ENCODE measurements at places on chromosomes 6 and 20.
A peak's percentile ranks its signal among the peaks of the same experiment; 100 is the strongest.

GRCh38 chr6:34806738-34807453 is 15.0 kb downstream of the BLTP3A start:
- no peak for DNase-seq

- DNase-seq: no peak
Measured at GRCh38 chr6:128757961-128758360, 125.0 kb upstream of the LAMA2 start.

GRCh38 chr6:116557893-116558292 is 4.3 kb downstream of the CALHM4 start:
- DNase-seq: no peak

DNA sequence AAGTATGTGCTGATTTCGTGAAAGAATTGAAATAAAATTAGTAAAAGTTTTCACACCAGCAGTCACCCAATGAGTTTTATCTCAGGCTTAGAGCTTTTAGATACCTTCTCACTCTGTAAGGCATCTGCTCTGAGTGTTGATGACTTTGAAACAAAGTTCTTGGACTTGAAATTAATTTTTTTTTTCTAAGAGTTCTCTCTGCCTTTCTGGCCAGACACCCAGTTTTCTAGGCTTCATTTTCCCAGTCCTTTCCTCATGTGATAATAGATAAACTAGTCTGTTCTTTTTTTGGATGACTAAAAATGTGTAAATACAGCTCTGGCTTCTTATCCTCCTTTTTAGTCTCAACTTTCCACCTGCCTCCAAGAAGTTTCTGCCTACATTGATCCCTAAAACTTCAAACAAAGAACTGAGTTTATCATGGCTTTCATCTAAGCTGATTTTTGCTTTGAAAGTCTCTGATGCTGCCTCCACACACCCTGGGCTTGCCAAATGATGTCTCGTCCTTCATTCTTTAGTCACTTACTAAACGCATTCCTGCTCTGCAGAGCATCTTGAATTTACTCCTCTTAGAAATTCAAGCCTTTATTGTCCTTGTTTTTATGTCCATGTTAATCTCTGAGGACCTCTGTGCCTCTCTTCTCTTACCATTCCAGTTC is 32.7 kb downstream of the SLX4IP start:
- DNase-seq: no peak

DNA sequence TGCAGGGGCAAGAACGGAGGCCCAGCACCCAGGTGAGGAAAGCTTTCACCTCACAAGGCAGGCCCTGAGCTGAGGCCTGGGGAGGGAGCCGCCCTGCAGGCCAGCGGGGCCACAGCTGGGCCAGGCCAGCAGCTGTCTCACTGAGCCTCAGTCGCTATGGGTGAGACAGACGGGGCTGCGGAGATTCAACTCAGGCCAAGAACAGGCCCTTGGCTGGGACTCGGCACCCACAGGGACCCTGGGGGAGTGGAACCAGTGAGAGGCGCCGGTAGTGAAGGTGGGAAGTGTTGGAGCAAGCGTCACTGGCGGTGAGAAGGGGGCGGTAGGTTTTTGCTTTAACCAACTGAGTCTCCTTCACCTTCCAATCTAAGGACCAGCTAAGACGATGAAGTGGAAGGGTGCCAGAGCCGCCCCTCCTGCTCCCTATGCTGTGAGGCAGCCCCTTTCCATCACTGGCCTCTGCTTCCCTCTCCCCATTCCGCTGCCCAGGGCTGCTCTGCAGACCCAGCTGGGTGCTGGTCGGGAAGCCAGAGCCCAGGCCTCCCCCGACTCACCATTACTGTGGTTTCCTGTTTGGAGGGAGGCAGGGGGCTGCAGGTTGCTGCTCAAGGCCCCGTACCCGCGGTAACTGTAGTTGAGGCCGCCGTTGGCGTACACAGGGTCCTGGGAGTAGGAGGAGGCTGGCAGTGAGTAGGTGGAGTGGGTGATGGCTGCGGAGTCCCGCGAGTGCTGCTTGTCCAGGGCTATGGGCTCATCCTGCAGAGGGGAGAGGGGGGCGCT is 93.7 kb downstream of the ASXL1 start:
- no peak for DNase-seq

DNA sequence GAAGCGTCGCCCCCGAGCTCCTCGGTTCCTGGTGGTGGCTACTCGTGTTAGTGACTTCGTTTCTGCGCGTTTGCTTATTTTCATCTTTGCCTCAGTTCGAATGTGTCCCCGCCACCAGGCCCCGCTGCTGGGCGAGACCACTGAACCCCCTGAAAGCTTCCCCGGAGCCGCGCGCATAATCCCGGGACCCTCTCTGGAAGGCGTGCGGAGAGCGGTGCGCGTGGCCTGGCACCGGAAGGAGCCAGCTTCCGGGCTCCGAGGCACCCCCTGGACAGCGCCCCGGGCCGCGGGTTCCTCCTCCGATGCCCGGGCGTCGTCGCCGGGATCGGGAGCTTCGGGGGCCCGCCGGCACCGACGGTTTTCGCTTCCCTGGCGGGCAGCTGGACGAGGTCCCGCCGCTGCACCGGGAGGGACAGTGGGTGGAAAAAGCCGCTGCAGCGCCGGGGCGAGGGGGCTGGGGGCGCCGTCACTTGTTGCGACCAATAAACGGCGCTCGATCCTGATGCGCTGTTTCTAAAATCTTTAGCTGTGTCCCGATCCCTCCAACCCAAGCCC is 643 bp upstream of the SLC35D3 start:
- no peak for DNase-seq

DNA sequence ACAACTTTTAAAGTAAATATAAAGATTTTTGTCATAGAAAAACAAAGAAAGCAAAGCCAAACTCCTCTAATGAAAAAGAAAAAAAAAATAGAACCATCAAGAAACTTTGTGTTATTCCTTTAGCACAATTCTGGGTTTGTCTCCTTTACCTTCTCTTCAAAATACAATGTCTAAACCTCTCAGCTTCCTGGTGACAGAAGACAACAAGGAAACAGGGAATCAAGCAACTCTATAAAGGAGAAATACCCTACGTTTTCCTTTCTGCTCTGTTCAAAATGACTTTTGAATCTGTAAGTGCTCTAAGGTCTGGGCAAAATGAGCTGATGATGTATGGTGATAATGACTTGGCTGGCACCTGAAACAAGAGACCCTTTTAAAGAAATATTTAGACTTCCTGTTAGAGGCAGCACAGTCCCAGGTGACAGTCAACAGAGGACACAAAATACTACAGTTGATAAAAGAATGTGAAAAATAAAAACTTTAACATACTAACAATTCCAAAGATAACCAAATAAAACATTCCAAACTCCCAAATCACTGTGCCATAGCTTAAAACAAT is 101.4 kb downstream of the PRDM1 start:
- no peak for DNase-seq

- DNase-seq: peak; percentile 16
Measured at GRCh38 chr20:23048283-23049200, 930 bp downstream of the THBD start.

DNA sequence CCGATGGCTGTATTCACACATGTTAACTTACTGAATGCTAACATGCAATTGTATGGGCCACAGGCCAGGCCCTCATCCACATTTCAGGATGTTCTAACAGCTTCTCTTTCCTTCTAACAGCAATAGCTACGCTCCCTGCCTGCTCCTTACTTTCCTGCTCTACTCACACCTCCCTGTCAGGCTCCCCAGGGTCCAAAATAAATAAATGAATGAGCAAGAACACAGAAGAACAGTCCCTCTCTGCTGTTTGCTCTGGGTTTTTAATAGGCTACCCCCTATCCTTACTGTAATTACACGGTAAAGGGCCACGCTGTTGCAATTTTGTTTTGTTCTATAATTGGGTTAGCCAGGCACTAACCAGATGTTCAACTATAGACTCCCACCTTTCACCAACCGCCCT is 135.6 kb downstream of the GMDS start:
- no peak for DNase-seq

- no peak for DNase-seq
Measured at GRCh38 chr6:39684790-39685488, 40.3 kb downstream of the KIF6 start.

GRCh38 chr6:106188104-106188794 is 102.1 kb downstream of the PRDM1 start:
- DNase-seq: no peak

GRCh38 chr20:54218470-54218869 is 10.6 kb downstream of the PFDN4 start:
- no peak for DNase-seq

- DNase-seq: no peak
Measured at GRCh38 chr6:31193206-31193605, 22.7 kb upstream of the POU5F1 start.

GRCh38 chr6:15709651-15710269 is 46.9 kb upstream of the DTNBP1 start:
- no peak for DNase-seq

DNA sequence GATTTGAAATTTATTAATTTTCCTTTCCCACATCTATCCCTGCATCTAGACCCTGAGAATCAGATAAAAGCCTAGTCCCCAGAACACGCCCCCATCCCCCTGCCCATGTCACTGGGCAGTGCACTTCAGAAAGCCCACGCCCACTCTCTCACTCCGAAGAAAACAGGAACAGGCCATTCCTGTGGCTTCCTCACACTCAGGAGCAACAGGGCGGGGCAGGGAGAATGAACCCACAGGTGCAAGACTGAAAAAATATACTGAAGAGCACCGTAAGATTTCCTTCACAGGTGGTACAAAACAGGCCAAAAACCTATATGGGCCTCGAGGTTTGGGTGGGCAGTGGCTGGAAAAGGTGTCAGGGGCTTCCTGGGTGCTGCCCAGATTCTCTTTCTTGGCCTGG is 3.4 kb downstream of the OXT start:
- no peak for DNase-seq

DNA sequence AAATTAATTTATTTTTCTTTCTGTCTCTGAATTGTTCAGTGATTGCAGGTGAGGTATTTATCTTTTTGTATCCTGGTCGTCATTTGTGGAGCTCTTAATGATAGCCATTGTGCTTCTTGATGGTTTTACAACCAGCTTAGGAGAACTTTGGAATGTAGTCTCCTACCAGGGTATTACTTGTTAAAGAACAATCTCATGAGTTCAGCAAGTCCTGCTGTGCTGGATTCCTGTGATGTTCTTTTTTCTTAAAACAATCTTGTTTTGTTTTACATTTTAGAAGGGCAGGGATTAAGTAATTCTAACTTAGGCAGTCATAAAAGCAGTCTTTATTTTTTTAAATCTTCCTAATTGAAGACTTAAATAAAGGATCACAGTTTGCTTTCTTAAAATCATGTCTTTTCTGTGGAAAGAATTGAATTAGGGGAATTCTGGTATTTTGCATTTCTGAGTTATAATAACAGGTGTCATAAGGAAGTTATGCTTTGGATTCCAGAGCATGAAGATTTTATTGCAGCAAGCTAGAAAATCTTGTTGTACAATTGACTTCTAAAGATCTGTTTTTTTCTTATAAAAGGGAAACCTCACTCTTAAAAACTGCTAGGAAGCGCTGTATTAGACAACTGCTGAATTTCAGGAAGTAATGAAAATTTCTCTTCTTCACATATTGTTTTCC is 23.7 kb downstream of the RIOK1 start:
- no peak for DNase-seq

DNA sequence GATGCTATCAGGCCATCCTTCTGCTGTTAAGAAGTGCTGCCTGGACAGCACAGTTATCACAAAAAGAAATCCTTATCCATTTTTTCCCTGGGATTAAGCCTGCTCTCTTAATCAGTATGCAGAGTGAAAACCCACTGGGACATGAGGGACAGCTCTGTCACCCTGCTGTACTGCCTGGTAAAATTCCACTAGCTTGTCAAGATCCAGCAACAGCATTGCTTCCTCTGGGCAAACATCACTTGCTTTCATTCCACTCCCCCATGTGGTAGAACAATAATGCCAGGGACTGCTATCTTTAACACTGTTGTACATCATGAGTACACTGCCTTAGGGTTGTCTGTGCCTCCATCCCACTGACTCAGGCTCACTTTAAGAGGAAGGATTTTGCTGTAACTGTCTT is 331.3 kb downstream of the KIF16B start:
- DNase-seq: no peak

- DNase-seq: no peak
Measured at GRCh38 chr6:20340068-20340848, 61.4 kb upstream of the E2F3 start.

DNA sequence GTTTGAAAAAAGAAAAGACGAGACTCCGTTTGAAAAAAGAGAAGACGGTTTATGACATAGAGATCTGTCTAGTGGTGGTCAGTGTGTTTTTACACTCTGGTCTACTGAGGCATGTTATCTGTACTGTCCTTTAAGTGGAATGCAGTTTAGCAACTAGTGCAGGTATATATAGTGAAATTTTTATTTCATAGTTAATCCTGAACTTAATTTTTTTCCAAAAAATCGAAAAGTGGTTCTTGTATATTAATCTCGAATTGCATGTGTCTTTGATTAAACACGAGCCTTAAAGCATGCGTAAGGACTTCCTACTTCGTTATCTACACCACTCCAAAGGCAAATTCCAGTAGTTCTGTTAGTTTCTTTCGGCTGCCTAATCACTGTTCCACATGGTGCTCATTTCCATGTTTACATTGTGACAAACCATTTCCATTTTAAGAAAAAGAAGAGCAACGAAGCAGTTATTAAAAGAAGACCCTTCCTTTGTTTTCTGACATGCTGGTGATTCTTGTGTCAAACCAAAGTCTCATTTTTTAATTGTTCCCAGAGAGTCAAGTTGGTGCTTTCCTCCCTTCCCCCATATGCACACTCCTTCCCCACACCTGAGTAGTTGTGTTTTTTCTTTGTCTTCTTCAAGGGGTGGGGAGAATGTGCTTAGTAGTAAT is 2.3 kb downstream of the SNX9 start:
- DNase-seq: no peak

GRCh38 chr6:129181001-129181400 is 298.1 kb downstream of the LAMA2 start:
- no peak for DNase-seq

DNA sequence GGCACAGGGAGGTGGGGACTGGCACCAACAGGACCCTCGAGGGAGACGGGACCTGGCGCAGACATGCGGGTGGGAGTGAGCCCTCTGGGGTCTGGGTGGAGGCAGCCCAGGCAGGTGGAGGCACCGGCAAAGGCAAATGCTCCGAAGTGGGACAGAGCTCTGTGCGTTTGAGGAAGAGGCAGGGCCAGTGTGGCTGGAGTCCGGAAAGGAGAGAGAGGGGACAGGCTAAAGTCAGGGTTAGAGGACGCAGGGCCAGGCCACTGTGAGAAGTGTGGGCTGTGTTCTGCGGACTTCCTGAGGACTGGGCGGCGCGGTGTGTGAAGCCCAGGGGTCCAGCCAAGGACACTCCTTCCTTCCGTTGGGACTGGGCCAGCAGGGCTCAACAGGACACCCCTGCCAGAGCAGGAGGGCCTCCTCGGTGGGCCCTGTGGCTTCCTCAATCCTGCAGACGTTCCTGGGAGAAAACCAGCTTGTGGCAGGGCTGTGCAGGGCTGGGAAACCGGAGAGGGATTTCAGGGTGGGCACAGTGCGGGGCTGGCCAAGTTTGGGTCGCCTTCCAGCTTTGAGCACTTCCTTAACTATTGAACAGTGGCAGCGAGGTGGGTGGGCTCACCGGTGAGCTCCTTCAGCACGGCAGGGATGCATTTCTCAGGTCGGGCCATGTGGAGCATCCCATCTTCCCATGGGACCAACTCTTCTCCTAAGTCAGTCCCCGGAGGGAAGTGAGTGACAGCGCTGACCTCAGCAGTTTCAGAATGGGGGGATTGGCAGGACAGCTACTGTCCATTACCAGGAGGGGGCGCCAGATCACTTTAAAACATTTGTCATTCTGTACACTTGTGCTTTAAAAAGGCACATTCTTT is 22.5 kb downstream of the MOCS3 start:
- DNase-seq: peak; percentile 83

GRCh38 chr20:20446425-20447015 is 78.6 kb downstream of the INSM1 start:
- DNase-seq: no peak

- peak; percentile 32 for DNase-seq
Measured at GRCh38 chr6:83430611-83431544, at the start of gene ME1. Gene ME1 (minus strand): TSS chr6:83431051. CDS start chr6:83430954, 97 bp downstream.
